Stimulated activated CD4-positive, alpha-beta T cell treated with anti-CD3 and anti-CD28 coated beads, Interleukin-1b, Interleukin-23, amount 100 ng/mL, for 48 hours (primary cell): ENCODE measurements at places on chromosomes 1 and 21.
A peak's percentile ranks its signal among the peaks of the same experiment; 100 is the strongest.

- DNase-seq: no peak
Observed at GRCh38 chr1:226063977-226064815, 1.7 kb downstream of the H3-3A start.

DNA sequence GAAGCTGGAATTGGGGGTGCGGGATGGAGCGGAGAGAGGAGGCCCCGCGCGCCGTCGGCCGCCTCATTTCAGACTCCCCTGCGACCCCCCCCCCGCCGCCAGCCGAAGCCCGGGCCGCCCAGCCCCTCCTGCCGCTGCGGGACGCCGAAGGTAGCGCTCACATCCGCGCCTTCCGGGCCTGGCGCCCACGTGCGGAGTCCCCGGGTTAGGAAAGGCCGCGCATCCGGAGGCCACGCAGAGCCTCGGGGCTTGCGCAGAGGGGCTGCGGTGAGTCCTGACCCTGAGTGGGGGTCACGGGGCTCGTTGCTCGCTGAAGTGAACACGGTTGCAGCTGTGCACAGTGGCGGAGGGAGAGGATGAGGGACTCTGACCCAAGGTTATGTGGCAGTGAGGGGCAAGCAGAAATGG is 552 bp upstream of the ZNF496 start:
- peak; percentile 58 for DNase-seq

DNA sequence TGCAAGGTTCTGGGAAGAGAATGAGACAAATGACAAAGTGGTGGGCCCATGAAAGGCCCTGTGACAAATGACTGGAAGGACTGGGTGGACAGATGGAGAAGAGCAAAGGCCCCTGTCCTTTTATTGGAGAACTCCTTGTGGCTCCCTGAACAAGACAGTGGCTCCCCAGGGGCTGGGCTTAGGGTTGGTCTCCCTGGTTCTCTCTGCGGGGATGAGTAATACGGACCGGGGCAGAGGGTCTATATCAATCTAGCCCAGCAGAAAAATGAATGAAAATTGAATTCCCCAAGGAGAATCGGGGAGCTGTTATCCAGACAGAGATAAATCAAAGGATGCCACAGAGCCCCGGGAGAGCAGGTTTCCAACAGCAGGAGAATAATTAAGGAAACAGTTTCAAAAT is 5.2 kb upstream of the LHX4 start:
- DNase-seq: no peak

DNA sequence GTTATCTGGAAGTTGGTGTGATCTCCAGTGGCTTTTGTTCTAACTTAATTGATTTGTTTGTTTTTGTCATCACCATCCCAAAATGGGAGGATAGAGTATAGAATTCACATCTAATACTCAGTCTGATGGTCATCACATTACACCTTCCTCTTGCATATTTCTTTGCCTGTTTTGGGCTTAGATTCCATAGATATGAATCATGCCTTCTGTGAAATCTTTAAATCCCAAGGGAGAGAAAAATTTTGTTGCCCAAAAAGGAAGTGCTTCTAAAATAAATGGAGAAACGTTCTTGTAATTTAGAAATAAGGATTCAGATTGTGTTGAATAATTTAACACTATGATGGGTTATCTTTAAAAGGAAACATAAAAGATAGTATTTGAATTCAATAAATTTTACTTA is 446.0 kb upstream of the LRRC7 start:
- DNase-seq: no peak

GRCh38 chr21:15122241-15122640 is 57.4 kb upstream of the NRIP1 start:
- no peak for DNase-seq

- DNase-seq: no peak
Observed at GRCh38 chr1:197632005-197632404, 143.3 kb downstream of the DENND1B start.

DNA sequence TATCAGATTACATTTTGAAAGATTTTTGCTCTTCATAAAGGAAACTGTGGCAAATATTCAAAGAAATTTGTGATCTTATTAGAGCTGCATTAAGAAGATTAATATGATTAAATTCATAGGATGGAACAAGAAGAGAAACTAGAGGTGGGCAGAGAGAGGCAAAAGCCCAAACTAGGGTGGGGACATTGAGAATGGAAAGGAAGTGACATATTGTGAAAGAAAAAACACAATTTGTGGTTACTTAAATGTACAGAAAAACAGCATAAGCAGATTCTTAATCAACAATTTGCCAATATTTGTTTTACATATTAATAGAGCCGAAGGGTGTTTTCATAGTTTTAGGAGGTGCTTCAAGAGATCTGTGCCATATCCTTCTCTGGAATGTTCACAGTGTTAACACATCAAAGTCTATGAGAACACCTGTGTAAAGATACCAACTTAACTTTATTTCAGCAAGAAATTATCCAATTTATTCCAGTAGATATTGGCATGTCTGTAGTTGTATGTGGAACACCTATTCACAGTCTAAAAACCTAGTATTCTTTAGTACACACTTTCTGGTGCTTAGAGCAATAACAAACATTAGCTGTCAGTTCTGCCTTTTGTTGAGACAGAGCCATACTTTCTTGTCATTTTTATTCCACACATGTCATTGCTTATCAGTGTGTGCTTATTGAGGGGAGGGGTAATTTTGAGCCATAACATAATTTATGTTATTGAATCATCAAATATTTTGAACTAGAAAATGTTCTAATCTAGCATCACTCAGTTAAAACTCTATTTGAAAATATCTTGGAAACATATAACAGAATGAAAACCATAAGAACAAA is 401.5 kb downstream of the PTPRC start:
- DNase-seq: no peak

DNA sequence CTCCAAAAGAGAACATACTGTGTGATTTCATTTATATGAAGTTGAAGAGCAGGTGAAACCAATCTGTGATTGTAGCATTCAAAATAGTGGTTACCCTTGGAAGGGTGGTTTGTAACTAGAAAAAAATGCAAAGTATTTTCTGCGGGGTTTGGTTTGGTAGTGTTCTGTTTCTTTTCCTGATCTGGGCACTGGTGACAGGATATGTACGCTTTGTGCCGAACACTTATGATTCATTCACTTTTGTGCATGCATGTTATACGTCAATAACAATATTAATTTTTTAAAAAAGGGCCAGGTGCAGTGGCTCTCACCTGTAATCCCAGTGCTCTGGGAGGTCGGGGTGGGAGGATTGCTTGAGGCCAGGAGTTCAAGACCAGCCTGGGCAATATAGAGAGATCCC is 63.8 kb downstream of the CD34 start:
- DNase-seq: no peak

DNA sequence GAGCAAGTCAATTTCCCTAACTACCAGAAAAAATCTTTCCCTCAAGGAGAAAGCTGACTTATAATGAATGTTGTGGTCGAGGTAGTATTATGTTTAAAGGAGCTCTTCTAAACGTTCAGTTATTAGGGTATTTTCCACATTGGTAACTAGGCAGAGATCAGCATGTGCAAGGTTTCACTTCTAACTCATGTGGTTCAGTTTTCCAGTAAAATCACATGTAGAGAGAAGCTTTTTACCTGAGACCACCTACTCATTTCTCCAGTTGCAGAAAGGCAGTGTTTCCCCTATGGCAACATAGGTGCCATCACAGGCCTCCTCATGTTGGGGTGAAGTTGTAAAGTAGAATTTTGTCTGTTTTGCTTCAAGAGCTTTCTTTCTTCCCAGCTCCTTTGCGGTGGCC is 23.7 kb downstream of the IL23R start:
- DNase-seq: no peak

- no peak for DNase-seq
Observed at GRCh38 chr1:21005466-21006239, 171.0 kb downstream of the EIF4G3 start.

DNA sequence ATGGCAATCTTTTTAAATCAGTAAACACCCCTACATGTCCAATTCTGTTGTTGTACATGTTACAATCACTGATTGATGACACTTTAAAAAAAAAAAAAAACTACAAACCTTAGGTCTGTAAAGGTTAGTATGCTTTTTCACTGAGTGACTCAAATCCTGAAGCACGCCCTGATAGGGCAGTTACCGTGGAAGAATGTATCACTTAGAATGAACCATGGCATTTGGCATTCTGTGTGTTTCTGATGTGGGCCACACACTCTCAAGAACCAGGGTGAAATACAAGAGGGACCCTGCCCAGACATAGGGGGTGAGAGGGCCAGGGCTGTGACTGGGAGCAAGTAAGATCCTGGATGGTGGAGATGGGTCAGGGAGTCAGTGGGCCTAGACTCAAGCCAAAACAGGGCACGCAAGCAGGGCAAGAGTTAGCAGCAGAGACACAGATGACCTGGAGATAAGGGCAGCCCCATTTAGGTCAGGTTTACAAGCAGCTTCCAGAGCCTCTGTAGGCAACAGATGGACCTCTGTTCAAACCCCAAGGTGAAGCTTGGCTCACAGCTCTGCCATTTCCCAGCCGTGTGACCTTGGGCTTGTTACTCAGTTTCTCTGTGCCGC is 47.6 kb upstream of the DMRTB1 start:
- peak; percentile 26 for DNase-seq

DNA sequence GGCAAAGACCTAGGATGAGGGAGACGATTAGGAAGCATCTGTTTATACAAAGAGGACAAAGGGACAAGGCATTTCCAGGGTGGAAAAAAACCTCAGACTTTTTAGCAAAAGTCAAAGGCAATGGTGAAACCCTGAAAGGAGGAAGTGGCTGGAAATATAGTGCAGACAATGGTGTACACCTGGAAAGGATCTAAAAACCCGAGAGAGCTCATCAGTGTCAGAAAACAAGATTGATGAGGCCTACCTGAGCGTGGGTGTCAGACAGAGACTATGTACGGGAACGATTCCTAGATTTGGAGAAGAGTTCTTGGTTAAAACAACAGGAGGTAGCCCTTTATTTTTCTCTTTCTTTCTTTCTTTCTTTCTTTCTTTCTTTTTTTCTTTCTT is 68.8 kb upstream of the HUNK start:
- DNase-seq: no peak

- no peak for DNase-seq
Observed at GRCh38 chr1:226201029-226201593, 14.6 kb upstream of the ACBD3 start.

GRCh38 chr1:64497088-64497883 is 27.4 kb downstream of the CACHD1 start:
- DNase-seq: no peak

GRCh38 chr1:29849038-29849750 is 612.9 kb downstream of the PTPRU start:
- peak; percentile 37 for DNase-seq

GRCh38 chr1:26483980-26484379 is 11.7 kb downstream of the HMGN2 start:
- no peak for DNase-seq

DNA sequence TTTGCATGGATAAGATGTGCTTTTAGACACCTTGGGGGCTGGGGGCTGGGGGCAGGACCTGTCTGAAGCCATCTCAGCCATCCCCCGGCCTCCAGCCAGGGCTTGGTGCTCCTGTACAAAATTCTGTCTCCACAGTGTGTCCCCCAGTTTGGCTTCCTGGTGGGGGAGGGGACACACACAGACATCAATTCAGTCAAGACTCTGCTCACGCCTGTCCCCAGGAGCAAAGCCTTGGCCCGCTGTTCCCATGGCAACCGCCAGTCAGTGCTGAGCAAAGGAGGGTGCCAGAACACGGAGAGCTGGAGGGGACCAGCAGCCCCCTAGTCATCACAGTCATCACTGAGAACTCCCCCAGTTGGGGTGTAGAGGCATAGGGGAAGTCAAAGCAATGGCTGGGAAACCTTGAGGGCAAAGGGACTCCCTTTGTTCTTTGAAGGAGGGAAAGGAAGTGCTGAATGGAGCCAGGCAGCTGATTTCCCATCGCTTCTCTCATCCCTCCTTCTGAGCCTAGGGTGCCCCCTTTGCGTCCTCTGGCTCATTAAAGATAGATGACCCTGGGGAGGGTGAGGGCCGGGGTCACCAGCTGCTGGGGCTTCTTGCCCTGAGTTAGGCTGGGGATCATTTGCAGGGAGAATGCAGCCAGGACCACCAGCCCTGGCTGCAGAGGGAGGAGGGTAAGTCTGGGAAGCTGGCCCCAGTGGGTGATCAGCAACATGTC is 134.9 kb upstream of the IPO9 start:
- DNase-seq: no peak

GRCh38 chr1:232986527-232986922 is 36.1 kb downstream of the NTPCR start:
- DNase-seq: no peak

GRCh38 chr1:179448437-179449149 is 82.8 kb downstream of the AXDND1 start:
- DNase-seq: no peak

DNA sequence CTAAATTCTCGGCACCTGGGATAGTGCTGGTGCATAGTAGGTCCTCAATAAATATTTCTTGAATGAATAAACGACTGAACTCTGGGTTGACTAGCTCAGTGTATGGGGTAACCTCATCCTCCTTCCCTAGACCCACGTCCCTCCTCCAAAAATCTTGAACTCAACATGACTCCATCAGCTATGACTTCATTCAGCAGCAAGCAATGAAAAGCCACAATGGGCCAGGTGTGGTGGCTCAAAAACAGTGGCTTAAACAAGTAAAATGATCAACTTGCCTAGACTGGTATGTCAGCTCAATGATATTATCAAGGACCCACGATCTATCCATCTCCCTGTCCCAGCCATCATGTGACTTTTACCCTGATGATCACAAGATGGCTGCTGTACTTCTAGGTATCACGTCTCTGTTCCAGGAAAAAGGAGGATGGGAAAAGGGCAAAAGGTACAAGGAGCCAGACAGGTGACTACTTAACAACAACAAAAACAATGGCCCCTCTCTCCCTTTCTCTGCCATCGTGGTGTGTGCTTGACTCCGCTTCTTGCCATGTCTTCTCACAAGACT is 13.0 kb upstream of the PAQR7 start:
- no peak for DNase-seq

GRCh38 chr1:174940646-174941175 is 59.0 kb upstream of the CACYBP start:
- no peak for DNase-seq

GRCh38 chr1:27970401-27970800 is 10.6 kb downstream of the XKR8 start:
- no peak for DNase-seq

- DNase-seq: peak; percentile 60
Observed at GRCh38 chr21:36203603-36203889, 46.9 kb downstream of the DOP1B start.

DNA sequence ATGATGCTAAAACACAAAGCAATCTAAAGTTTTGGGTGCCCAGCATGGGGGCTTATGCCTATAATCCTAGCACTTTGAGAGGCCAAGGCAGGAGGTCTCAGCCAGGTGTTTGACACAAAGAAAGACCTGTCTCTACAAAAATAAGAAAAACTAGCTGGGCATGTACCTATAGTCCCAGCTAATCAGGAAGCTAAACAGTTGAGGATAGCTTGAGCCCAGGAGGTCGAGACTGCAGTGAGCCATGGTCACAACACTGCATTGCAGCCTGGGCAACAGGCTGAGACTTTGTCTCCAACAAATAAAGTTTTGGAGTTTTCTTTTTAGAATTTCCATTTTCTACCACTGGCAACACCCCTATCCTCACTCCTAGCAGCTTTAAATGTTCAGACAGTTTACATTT is 55.1 kb upstream of the GUCA2A start:
- DNase-seq: no peak

- DNase-seq: no peak
Observed at GRCh38 chr1:70827030-70827429, 220.6 kb downstream of the PTGER3 start.

- DNase-seq: no peak
Observed at GRCh38 chr1:181073638-181074037, 14.9 kb upstream of the IER5 start.
